Right ventricle myocardium superior (tissue), 1 donor: ENCODE measurements at places on chromosomes 2 and 18. TPM values are rescaled to one million over a fixed set of nuclear protein-coding genes. Genes with fewer than 3 reads are reported as not detected.

DNA sequence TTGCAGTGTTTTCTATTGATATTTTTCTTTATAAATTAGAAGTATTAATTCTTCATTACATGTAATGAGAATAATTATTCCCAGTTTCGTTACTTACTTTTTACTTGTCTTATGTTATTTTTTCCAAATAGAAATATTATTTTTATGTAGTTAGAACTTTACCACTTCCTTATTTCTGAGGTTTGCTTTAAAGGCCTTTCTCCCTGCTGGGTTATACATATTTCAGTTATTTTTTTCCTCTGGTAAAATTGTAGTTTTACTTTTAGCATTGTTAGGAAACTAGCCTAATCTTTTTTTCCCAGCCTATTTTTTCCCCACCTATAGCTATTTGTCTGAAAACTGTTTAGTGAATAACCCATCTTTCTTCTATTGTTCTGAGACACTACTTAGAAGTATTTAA is 17.1 kb downstream of the RNF144A start:
- no peak for DNase-seq

GRCh38 chr2:237244178-237244577 is 158.5 kb downstream of the COPS8 start:
- DNase-seq: no peak

DNA sequence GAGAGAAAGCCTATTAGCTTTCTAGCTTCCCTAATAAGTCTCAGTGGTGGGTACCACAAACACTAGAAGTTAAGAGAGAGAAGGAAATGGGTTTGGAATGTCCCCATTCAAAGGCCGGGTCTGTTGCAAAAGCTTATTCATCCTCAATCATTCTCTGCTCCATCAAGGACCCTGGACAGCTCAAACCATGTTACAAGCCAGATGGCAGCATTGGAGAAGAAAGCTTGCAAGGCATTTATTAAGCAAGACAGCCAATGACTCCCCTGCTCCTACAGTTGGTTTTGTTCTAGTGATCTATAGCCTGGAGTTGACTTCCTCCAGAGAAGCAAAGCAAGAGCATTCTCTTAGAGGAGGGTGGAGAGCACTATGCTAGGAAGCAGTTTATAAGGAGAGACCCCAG is 86.9 kb upstream of the LMAN1 start:
- DNase-seq: no peak

GRCh38 chr2:105393373-105394055 is 5.3 kb downstream of the FHL2 start:
- DNase-seq: peak; percentile 61

DNA sequence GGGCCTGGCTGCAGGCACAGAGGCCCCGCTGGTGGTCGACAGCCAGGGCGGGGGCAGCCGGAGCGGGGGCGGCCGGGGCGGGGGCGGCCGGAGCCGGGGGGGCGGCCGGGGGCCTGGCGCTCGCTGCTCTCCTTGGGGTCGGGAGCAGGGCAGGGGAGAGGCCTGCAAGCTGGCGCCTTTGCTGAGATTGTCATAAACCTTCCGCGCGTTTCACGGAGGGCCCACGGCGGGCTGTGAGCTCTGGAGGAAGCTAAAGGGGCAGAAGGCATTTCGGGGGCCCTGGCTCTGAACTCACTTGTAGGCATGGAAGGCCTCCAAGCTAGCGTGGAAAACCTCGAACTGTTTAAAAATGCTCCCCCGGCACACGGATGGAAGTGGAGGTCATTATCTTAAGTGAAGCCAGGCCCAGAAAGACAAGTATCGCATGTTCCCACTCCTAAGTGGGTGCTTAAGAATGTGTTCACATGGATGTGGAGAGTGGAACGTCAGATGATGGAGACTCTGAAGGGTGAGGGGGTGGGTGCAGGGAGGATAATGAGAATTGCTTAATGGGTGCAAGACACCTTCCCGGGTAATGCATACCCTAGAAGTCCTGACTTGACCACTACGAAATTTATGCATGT is 629 bp downstream of the PRELID3A start:
- DNase-seq: no peak

Gene ALPI
- total RNA-seq: not detected

Gene C2orf66
- total RNA-seq: not detected
